Astrocyte (in vitro differentiated cells and primary cell): ENCODE measurements at places on chromosomes 2 and 18. TPM values are rescaled to one million over a fixed set of nuclear protein-coding genes. Genes with fewer than 3 reads are reported as not detected.
A peak's percentile ranks its signal among the peaks of the same experiment; 100 is the strongest.

Gene TBC1D8
- total RNA-seq: 1.9 and 2.4 TPM in 2 replicates

GRCh38 chr2:29742656-29743055 lies 178.7 kb downstream of the ALK start:
- DNase-seq: no peak

DNA sequence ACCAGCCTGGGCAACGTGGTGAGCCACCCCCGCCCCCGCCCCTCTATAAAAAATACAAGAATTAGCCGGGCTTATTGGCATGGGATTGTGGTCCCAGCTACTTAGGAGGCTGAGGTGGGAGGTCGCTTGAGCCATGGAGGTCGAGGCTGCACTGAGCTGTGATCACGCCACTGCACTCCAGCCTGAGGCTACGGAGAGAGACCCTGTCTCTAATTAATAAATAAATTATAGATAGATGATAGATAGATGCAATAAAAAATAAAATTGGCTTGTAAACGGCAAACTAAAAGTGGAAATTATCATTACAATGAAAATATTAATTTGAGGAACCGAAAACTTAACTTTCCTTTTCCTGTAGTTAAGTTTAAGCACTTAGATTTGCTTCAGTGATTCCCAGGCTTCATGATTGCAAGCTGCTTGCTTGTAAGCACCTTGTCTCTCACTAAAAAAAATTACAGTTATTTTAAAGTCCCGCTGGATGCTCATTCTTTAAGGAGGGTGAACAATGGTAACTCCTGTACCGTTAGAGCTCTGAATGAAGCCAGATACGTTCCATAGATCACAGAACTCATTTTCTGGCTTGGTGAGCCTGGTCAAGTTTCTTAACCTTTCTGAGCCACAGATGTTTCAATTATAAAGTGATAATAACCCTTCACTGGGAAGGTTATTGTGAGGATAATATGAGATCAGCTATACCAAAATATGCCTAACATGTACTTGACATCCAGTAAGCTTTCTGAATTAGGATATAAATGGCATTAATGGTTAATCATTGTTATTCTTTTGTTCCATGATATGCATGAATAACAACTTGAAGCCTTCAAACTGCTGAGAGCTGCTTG lies 9.3 kb upstream of the NARS1 start:
- DNase-seq: peak; percentile 18

DNA sequence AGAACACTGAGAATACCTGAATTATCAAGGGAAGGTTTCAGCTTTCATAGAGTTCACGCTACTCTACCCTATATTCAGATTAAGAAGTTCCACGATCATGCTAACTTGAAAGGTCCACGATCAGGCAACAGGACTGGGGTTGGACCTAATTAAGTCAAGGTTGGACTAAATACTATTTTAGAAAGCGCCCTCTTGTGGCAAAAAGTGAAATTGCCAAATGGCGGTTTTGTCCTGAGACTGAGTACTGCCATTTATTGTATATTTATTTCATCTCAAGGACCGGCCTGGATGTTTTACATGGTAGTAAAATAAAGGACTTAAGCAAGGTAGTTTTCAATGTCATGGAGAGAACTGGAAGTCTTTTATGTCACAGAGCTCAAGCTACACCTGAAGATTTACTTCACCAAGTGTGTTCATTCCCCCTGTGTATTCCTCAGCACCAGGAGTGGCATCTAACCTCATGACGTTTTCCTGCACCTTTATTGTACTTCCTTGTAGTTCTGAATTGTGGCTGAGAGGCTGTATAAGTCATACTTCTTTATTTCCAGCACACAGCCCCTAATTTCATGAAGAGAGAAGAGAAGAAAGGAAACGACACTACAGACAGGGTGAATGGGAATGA lies 56.8 kb downstream of the SRD5A2 start:
- peak; percentile 15 for DNase-seq

DNA sequence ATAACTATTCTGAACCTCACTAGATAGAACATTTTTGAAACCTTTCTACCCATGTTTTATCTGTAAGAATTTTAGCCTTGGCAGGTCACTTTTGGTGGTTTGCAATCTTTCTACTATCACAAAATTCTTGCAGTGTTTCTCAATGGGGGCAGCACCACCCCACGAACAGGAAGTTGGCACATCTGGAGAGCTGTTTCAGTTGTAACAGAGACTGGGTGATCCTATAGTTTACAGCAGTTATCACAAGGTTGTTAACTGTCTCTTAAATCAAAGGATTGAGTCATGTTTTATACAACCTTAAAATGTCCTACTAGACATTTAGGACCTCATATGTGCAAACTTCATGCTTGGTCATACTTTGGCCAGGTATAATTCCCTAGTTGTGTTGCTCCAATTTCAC lies 829.2 kb downstream of the ERBB4 start:
- no peak for DNase-seq

DNA sequence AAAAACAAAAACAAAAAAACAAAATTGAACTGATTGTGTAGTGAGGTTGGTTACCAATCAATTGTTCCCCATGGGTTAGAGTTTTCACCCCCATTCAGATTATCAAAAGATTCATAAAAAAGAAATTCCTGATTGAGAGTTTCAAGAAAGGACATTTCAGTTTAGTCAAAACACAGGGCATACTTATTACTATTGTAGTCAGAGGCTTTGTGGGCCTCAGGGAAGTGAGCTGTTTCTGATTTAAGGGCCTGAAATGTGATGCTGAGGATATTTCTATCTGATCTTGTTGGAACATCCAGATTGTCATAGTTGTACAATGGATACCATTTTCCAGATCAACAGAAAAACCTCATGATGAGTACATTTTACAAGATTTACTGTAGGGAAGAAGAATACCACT lies 368.1 kb upstream of the NETO1 start:
- DNase-seq: peak; percentile 0

- peak; percentile 70 for DNase-seq
Observed at GRCh38 chr2:73823916-73824523, 4.7 kb upstream of the STAMBP start.

- DNase-seq: no peak
Observed at GRCh38 chr2:124692707-124693106, 667.6 kb downstream of the CNTNAP5 start.

Gene CABYR
- 7.0 and 7.8 TPM in 2 replicates for total RNA-seq

Gene QPCT
- total RNA-seq: 23.1 and 25.2 TPM in 2 replicates

Gene CDH7
- total RNA-seq: 0.43 TPM in 2 replicates

GRCh38 chr2:104888489-104889258 lies 34.8 kb downstream of the POU3F3 start:
- DNase-seq: no peak

GRCh38 chr2:133943108-133943507 lies 310.8 kb upstream of the MGAT5 start:
- no peak for DNase-seq

Gene PSMD14
- total RNA-seq: 81.5 and 86.0 TPM in 2 replicates

GRCh38 chr2:41414486-41415230 lies 633.2 kb upstream of the PKDCC start:
- no peak for DNase-seq

Gene PLGLB1
- 0.59 and 1.8 TPM in 2 replicates for total RNA-seq

DNA sequence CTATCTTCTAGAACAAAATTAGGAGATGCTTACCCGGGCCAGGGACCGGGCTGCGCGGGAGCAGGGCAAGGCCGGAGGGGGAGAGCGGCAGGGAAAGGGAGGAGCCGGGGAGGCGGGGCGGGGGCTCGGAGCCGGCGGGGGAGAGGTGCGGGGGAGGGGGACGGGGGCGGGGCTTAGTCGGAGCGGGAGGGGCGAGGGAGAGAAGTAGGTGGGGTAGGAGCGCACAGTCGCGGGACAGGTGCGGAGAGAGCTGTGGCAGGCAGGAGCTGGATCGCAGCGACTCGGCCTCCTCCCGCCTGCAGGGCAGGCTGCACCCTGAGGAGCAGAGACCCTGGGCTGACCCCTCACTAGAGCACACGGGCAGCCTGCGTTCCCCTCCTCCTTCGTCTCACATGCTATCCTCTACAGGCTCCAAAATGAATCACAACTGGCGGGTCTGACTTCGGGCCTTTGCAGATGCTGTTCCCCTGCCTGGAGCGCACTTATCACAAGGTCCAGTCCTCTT lies 290.3 kb downstream of the CELF4 start:
- no peak for DNase-seq

DNA sequence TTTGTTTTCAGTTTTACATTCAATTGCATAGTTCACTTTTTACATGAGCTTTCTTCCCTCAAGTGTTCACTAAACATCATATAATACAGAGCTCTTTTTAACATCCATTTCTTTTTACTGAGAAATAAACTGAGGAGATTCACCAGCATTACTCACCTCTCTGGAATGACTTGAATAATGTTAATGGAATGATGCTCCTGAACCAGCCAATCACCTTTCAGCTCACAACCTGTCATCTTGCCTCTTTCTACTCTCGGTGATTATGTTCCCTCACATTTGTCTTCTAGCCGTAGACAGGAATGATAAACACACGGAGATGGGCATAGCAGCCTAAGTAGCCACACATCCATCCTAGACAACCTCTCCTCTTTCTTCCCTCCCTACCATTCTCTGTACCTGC lies 301.7 kb downstream of the PAX3 start:
- DNase-seq: peak; percentile 91

GRCh38 chr2:3132966-3133365 lies 244.7 kb downstream of the EIPR1 start:
- no peak for DNase-seq

- DNase-seq: no peak
Observed at GRCh38 chr2:23541503-23542229, 156.7 kb downstream of the KLHL29 start.

Gene RGPD4
- total RNA-seq: not detected in 2 replicates

Gene CHRND
- not detected in 2 replicates for total RNA-seq

- peak; percentile 22 for DNase-seq
Observed at GRCh38 chr2:214261683-214262082, 149.2 kb upstream of the VWC2L start.

Gene TUBB8B
- not detected in 2 replicates for total RNA-seq

DNA sequence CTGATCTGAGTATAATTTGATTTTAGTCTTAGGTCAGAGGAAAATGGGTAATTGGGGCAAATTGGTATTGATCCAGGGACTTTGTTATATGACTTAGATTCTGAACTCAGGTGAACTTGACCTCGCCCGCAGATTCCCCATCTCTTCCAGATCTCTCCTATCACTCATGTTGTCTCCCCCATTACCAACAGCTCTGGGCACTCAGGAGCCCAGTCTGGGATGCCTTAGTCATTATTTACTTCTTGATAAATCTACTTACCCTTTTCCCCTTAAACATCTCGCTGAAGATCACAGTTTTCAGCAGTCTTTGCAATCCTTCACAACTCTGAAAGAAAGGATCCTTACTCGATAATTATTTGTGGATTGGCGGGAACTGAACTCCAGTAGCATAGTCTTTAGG lies 19.6 kb upstream of the HNMT start:
- DNase-seq: no peak

- DNase-seq: no peak
Observed at GRCh38 chr2:99987160-99987559, 155.2 kb downstream of the AFF3 start.

Gene UGT1A8
- total RNA-seq: not detected in 2 replicates
